ENCODE measurements at places on chromosomes 4 and X.

- no peak for DNase-seq
Measured at GRCh38 chr4:66034262-66034661, 364.0 kb upstream of the EPHA5 start.

DNA sequence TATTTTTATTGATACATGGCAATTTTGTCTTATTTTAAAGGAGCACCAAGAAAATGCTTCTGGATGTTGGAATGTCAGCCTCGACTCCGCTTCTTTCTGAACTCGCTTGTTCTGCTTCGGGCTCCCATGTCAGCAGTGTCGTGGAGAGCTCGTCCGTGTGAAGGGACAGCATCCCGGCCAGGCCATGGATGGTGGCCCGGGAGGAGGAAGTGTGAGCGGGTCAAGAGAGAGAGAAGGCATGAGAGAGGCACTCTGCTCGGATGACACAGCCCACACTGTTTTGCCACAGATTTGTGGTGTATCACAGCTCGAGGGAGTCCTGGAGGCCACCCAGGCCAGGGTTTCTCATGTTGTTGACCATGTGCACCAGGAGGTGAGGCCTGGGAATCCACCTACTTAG, 107.0 kb downstream of the TRAPPC11 start:
- no peak for DNase-seq

DNA sequence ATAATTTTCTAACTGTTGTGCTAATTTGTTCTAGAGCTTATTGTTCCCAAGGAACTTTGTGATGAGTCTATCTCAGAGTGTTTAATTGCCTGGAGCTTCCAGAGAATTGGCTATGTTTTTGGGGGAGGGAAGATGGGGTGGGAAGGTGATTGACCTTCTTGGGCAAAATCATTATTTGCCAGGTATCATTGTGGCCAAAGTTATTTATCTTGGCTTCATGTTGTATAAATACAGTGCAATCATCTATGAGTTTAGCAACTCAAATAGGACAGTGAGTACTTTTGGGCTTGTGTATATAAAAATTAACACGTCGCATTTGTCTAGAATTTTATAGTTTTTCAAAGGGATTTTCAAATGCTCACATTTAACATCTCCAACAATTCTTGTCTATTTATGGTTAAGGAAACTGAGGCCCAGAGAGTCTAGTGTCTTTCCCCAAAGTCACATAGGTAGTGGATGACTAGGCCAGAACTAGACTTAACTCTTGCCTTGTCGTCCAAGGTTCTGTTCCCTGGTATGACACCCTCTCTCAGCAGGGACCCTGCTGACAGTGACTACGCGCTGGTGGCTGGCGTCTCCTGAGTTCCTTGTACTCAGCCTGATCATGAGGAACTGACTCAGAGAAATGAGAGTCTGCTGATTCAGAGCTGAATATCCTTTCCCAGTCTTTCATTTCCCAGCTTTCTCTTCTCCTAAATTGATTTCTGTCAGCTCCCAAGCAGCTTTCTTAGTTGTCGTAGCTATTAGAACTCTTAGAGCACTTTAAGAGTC, 27.7 kb downstream of the FNIP2 start:
- DNase-seq: no peak

DNA sequence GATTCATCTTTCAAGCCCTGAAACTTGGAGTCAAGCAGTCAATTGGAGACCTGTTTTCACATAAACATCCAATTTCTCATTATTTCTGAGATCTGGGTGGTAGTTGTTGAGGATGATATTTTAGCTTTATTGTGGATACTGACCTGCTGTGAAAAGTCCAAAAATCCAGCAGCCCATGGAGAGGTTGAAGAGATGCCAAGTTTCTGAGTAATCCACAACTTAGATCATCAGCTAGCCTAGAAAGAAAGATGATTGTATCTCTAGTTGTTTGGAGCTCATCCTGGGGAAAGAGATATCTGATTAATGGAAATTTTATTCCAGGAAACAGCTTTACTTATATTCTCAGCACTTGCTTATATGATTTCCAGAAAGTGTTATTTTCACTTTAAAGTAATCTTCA, 48.6 kb upstream of the DCX start:
- DNase-seq: no peak

DNA sequence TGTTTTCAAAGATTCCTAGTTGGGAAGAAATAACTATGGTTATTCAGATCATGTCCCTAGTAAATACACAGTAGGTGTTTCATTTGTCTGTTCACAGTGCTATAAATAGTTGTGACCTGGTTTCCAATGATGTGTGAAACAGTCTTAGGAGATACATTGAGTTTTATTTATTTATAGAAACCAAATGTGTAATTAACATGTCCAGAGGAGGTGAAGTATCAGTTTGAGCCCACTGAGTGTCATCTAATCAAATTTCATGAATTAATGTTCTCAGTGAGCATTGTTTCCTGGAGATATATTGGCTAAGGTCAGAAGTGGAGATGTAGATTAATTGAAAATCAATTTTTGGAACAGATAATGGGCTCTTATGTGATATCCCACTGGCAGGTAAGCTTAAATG, 996.3 kb downstream of the FSTL5 start:
- no peak for DNase-seq

DNA sequence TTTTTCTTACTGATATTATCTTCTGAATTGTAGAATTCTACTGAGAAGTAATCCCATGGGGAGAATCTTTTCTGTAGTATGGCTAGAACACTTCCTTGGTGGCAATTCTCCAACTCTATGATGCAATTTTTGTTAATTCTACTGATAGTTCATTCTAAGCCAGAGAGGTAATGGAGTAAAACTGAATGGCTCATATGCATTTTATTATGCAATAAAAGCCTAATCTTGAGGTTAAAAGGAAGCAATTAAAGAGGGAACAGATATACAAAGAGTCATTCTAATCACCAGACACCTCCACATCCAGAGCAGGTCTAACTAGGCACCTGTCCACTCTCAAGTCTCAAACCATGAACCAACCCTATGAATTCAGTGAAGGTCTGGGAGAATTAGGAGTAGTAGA, 9.7 kb downstream of the RAP2C start:
- no peak for DNase-seq

DNA sequence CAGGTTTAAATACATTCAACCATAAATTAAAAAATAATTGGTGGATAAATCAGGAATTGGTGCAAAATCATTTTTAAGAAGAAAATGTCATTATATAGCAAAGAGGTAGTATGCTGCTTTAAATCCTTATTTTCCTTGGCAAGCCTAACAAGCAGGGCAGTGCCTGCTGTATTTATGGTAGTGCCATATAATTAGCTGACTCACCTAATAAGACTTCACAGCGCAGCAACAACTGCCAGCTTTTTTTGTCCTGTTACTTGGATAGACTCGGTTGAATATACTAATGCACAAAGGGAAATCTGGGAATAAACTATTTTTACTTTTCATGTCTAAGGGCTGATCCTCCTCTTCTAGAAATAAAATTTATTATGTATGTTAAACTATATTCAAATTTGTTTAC, 99.1 kb downstream of the SNCA start:
- DNase-seq: no peak

- no peak for DNase-seq
Measured at GRCh38 chr4:1380368-1381151, 25.7 kb downstream of the NKX1-1 start.
